ENCODE measurements at places on chromosomes 12 and 14.

GRCh38 chr12:43884683-43885410, 49.0 kb downstream of the TMEM117 start:
- DNase-seq: no peak

DNA sequence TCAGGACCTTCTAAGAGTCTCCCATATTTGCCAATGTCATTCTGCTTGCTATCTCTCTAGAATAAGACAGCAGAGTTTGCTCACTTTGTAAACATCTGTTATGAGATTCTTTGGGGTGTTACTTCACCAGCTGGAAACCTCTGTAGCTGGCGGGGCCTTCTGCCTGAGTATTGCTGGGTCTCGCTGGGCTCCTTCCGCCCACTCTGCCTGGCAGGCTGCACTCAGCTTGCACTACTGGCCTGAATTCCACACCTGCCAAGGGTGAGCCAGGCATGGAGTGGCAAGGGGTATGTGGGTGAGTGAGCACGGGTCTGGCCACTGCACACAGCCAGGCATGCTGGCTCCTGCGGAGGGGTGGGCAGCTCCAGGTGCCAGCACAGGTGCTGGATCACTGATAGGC, 267.3 kb upstream of the PDE3A start:
- no peak for DNase-seq

DNA sequence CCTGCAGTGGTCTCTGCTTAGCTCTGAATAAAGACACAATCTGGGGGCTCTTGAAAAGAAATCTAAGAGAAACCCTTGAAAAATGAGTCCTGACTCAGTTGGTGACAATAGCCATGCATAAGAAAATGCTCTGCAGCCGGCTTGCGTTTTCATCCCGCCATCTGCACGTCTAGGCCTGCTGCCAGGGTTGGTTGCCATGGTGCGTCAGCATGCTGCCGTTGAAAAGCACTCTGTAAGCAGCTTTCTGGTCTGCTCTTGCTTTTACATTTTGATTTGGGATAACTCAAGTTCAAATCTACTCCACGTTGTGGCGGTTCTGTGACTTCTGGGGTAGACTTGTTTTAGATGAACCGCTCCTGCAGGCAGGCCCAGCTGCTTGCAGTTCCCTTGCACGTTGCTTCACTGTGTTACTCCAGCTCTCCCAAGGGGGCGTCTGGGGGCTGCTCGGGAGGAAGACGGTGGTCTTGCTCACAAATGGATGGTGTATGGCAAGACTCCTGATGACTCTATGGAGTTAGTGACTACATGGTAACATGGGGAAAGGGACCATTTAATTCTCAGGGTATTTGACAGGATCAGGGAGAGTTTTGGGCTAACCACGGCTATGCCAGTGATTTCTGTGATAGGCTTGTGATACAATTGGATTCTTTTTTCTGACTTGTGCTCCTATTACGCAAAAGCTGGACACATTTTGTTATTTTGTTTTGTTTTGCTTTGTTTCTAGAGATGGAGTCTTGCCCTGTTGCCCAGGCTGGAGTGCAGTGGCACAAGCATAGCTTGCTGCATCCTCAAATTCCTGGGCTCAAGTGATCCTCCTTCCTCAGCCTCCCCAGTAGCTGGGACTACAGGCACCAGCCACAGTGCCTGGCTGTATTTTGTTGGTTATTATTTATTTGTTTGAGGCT, 15.8 kb downstream of the WNT5B start:
- no peak for DNase-seq

GRCh38 chr14:71212683-71213107, 305.4 kb downstream of the PCNX1 start:
- DNase-seq: no peak

- DNase-seq: peak; percentile 58
Observed at GRCh38 chr14:95663226-95663797, 22.9 kb upstream of the TCL1B start.

DNA sequence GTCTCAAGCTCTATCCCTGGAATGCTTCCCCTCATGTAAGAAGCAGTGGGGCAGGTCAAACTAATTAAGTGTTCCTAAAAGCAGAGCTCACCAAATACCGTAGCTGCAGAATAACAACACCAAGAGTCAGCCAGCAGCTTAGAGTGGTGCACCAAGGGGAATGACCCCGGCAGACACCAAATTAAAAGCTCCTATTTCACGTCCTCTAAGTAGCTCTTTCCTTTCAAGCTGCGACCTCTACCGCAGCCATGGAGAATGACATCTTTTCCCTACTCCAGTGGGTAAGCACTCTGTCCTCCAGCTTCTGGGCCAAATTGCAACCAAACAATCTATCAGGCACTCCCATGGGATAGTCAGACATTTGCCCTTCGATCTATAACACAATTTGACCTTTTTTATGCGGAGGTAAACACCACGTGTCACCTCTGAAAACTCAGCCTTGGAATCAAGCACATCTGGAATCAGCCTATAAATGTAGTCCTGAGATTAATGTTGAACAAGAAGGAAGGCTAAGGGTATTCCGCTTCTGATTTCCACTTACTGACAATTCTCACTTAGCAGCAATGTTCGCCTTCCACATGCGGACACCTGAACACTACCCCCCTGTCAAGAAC, 67.6 kb upstream of the CDKN3 start:
- no peak for DNase-seq

- DNase-seq: no peak
Observed at GRCh38 chr14:33390335-33390734, 451.7 kb downstream of the NPAS3 start.

DNA sequence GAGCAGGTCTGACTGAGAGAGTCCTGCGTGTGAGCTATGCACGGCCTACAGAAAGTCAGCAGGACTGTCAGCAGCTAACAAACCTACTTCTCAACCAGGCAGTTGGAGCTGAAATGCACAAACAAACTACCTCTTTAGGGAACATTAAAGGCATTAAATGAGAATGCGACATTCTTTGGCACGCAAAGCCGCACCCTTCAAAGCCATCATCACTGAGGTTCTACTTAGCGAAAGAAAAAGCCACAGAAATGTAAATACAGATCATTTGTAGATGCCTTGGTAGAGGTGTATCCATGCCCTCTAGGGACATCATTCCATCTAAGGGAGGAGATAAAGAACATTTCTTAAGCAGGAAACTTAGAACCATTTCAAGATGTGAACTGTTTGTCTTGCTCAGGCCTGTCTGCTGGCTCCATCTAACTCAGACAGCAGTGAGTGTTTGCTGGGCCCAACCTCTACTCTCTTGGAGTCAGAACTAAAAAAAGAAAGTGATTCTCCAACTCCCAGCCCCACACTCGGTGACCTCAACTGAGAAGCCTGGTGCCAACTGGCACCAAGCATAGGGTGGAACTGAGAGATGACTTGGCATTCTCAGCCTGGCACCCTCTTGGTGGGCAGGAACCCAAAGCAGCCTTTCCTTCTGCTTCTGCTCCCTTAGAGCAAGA, 63.5 kb upstream of the MBIP start:
- no peak for DNase-seq

DNA sequence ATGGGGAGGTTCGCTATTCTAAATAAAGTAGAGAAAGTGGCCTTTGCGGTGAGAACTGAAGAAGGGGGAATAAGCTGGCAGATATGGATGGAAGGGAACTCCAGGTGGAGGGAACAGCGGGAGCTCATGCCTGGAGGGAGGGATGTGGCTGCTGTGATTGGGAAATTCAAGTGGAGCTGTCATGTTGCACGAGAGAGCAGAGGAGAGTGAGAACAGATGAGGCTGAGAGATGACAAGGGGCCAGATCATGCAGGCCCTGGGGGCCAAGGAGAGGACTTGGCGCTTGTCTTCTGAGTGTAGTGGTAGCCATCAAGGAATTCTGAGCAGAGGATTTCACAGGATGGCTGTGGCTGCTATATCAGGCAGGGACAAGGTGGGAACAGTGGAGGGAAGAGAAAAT, 35.0 kb downstream of the TGFB3 start:
- no peak for DNase-seq

GRCh38 chr12:12725956-12726554, 8.9 kb downstream of the CDKN1B start:
- no peak for DNase-seq

DNA sequence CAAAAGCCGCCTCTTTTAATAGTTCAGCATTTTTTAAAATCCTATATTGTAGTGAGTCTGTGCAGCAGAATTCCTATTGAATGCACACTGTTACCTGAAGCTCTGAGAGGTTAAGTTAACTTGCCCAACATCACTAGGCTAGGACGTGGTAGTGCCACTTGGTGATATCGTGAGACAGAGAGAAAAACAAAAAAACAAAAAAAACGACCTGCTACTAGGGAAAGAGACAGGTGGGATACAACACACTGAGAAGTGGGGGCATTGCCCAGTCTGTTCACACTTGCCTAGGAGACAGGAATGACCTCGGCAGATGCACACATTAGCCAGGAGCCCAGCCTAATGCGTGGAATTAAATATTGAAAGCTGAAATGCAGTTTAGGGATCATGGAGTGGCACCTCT, 129.7 kb upstream of the CCND2 start:
- no peak for DNase-seq

GRCh38 chr12:31984806-31985591, 25.8 kb downstream of the RESF1 start:
- no peak for DNase-seq

- DNase-seq: no peak
Observed at GRCh38 chr12:124713041-124713435, 145.6 kb upstream of the NCOR2 start.

GRCh38 chr12:99920353-99920960, 64.3 kb downstream of the ANKS1B start:
- no peak for DNase-seq

- DNase-seq: no peak
Observed at GRCh38 chr12:128810182-128811127, 13.3 kb downstream of the SLC15A4 start.

DNA sequence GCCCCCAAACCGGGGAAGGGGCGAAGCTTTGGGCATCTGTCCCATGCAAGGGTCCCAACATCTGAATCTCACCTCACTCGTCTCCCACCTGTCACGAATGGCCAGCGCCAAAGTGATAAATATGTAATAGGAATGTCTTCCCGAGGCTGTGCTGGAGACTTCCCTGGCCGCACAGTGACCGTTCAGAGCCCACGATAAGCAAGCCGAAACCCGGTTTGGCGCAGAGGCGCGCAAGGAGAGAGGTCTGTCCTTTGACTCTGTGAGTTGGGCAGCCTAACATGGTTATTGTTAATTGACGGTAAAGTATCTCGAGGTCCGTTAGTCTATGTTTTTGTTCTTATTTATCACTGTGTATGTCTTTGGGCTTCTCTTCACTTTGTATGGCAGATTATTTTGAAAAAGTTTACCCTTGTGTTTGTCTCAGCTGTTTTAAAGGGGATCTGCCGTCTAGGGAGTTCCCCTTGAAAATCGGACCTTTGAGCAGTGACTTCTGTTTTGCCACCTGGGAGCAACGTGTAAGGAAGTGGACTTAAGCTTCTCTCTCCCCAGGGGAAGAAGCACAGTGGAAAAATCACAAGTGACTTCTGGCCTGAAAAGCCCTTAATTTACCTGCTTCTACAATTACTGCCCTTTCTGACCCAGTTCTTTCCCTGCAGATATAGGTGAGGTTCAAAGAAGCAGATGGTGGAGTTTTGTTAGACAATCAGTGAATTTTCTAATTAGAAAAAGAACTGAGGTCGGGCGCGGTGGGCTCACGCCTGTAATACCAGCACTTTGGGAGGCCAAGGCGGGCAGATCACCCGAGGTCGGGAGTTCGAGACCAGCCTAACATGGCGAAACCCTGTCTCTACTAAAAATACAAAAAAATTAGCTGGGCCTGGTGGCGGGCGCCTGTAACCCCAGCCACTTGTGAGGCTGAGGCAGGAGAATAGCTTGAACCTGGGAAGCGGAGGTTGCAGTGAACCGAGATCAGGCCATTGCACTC, 1.1 kb upstream of the TM9SF1 start:
- DNase-seq: no peak

DNA sequence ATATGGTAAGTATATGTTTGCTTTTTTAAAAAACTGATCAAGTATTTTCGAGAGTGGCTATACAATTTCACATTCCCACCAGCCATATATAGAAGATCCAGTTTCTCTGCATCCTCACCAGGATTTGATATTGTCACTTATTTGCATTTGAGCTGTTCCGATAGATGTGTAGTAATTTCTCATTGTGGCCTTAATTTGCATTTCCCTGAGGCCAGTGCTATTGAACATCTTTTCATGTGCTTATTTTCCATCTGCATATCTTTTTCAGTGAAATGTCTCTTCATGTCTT, 72.9 kb upstream of the VASH1 start:
- no peak for DNase-seq

- no peak for DNase-seq
Observed at GRCh38 chr12:31008961-31009840, 64.5 kb upstream of the DDX11 start.

DNA sequence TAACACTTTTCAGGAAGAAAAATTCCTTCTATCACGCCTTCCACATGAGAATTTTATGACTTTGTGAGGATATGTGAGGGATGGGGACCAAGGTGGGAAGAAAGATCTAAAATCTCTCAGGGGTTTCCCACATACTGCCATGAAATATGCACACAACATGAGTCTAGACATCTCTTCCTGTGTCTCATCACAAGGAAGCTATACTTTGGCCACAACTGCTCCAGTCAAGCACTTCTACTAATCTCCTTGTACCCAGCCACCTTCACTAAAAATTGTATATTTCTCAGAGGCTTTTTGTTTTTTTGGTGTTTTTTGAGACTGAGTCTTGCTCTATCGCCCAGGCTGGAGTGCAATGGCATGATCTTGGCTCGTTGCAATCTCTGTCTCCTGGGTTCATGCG, 3.2 kb downstream of the OSBPL8 start:
- DNase-seq: no peak

- DNase-seq: no peak
Observed at GRCh38 chr12:54207539-54208294, 18.9 kb upstream of the SMUG1 start.

DNA sequence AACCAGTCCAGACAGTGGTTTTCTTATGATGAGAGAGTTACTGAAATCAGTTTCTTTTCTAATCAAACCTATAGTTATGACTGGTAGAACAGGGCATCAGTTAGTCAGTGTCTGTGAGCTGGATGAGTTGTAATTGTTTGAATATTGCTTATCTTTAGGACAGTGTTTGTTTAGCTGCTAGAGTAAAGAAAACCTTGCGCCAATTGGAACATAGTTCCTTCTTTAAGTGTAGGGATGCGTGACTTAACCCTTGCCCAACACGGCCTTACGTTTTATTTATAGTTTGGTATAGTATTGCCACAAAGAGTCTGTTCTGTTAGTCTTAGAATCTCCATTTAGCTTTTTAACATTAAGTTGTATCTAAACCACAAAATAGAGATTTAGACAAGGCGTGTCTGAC, 572.6 kb downstream of the SLC16A7 start:
- DNase-seq: no peak

DNA sequence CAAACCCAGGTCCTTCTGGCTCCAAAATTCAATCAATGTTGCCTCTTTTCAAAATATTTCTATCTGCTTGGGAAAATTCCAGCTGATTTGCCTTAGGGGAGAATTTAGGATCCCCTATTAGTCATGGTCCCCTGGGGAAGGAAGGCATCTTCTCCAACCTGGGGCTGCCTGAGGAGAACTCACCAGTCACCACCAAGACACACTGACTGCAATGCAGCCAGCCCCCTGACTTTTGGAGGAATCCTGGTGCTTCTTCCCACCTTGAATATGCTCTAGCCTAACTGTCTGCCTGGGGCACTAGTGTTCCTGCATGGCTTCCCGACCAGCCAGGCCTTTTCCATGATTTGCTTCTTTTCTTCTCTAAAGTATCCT, 71.8 kb upstream of the BCL2L14 start:
- no peak for DNase-seq
